ENCODE measurements at places on chromosomes 6 and 20.
A peak's percentile ranks its signal among the peaks of the same experiment; 100 is the strongest.

DNA sequence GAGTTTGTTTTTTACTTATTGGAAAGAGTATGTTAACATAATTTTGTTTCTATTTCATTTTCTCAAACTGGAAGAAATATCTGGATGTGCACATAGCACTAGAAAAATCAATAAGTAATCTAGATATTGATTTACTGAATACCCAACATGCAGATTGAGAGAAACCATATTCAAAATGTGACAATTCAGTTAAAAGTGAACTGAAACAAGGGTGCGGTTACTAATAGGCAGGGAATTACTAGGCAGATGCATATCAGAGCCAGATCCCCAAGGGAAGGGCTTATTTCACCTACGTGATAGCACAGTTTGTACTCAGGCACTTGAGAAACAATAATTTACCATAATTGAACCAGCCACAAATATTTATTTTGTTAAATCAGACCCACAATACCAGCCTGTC, 493.1 kb upstream of the FLRT3 start:
- no peak for DNase-seq

GRCh38 chr6:35669451-35670045, 19.2 kb downstream of the FKBP5 start:
- no peak for DNase-seq

GRCh38 chr6:143711714-143712113, 33.9 kb downstream of the PHACTR2 start:
- no peak for DNase-seq

GRCh38 chr6:88443554-88443953, 277.4 kb upstream of the CNR1 start:
- DNase-seq = no peak

- no peak for DNase-seq
Observed at GRCh38 chr20:53330601-53331140, 263.0 kb downstream of the ZNF217 start.

- DNase-seq = no peak
Observed at GRCh38 chr20:45353746-45354145, 5.5 kb upstream of the SDC4 start.

GRCh38 chr6:43943099-43943766, 173.2 kb downstream of the VEGFA start:
- DNase-seq = no peak

DNA sequence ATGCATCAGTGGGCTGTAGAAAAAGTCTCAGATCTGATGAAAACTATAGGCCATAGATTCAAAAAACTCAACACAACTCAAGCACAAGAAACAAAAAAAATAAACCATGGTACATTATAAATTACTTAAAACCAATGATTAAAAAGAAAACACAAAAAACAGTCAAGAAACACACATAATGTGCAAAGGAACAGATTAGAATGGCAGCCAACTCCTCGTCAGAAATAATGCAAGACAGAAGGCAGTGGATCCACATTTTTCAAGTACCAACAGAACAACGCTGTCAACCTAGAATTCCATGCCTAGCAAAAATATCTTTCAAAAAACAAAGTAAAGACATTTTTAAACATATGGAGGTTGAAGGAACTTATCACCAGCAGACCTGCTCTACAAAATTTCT, 69.7 kb downstream of the PSMB1 start:
- no peak for DNase-seq

DNA sequence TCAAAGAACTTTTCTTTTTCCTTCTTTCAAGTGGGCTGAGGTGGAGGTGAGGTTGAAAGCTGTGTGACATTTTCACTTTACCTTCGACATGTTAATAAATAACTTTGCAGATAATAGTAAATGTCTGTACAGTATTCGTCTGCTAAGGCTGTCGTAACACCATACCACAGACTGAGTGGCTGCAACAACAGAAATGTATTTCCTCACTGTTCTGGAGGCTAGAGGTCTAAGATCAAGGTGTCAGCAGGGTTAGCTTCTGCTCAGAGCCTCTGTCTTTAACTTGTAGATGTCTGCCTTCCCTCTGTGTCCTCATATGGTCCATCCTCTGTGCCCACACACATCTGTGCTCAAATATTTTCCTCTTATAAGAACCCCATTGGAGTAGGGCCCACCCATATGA, 14.9 kb downstream of the PHACTR2 start:
- DNase-seq = no peak

DNA sequence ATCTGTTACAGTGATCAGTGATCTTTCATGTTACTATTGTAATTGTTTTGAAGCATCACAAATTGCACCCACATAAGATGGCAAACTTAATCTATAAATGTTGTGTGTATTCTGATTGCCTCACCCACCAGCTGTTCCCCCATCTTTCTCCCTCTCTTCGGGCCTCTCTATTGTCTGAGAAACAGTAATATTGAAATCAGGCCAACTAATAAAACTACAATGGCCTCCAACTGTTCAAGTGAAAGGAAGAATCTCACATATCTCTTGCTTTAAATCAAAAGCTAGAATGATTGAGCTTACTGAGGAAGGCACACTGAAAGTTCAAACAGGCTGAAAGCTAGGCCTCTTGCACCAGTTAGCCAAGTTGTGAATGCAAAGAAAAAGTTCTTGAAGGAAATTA, 141.2 kb downstream of the CDK19 start:
- no peak for DNase-seq

DNA sequence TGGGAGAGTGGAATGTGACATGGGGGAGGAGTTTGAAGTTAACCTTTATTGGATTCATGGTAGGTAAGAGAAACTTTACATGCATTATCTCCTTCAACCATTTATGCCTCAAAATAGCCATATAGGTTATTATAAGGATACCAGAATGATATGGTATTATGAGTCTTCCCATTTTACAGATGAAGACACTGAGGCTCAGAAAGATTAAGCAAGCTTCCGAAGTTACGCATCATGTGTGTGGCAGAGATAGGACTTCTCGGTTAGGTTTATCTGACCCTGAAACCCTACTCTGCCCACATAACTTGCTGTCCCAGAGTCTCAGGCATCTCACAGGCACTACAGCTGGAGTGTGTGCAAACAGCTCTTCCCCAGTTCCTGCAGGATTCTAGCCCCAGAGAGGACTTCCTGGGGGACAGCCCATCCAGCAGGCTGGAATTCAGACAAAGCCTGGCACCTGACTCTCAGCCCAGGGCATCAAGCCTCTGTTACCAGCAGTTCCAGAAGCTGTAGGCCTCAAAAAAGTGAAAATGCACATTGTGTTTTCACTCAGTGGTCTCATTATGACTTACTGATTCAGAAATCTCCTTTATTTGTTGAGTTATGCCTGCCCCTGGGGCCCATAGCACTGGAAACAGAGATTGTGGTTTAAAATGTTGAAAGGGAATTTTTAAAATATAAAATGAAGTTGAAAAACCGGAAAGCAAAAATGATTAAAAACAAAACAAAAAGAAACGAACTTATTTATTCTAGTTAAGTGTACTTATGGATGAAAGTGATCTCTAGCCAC, 512.8 kb upstream of the CHD6 start:
- DNase-seq = no peak

GRCh38 chr20:2524709-2525506, 11.5 kb upstream of the TMC2 start:
- DNase-seq = peak; percentile 51

DNA sequence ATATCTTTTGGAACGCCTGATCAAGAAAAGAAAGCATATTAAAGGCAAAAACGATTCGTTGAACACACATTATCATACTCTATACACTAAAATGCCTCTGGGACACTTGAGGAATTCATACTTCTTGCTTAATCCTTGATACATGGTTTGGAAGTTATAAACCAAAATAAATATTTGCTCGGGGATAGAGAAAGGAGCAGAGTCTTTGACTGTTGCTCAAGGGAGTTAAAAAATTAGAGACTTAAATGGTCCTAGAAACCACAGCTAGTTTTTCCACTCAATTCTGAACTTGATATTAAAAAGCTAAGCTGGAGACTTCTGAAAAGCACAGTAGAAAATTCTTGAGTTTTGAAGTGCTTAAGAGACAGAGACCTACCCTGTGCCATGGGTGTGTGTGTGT, 98.9 kb downstream of the BCKDHB start:
- DNase-seq = no peak

- DNase-seq = peak; percentile 16
Observed at GRCh38 chr6:42453654-42454427, 2.1 kb upstream of the TRERF1 start.

GRCh38 chr20:2118783-2119182, 17.2 kb downstream of the STK35 start:
- peak; percentile 20 for DNase-seq

GRCh38 chr6:158793432-158793831, 25.7 kb downstream of the EZR start:
- DNase-seq = no peak

DNA sequence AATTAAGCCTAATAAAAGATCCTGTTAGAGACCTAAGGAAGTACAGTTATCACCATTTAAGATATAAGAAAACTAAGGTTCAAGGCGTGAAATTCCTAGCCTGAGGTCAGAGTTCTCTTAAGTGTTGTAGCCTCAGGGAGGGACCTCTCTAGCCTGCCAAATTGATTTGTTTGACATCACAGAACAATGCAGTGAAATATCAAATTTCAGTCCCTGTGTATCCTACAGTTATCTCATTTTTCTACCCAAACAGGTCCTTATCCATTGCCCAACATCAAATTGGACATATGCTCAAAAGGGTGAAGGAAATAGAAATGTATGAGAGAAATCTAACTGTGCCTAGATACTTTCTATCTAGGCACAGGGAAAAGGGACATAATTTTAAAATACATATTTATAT, 63.0 kb downstream of the NCOA7 start:
- no peak for DNase-seq

DNA sequence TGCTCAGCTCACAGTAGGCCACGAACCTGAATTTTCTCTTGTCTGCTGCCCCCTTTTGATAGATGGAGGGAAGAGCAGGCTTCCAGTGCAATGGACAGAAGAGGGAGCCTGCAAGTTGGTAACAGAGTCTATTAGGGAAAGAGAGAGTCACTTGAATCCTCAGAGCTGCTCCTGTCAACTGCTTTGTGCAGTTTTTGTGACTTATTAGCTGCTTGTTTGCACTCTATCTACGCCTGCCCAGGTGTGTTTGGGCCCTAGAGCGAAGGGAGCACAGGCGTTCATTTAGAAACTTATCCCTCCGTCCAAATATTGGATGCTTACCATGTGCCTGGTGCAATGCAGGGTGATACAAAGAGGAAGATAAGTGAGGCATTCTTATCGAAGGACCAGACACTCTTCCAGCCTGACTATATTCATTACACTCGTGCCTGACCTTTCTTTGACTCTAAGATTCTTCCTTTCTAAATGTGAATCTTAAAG, 11.6 kb upstream of the SLC2A12 start:
- peak; percentile 36 for DNase-seq

DNA sequence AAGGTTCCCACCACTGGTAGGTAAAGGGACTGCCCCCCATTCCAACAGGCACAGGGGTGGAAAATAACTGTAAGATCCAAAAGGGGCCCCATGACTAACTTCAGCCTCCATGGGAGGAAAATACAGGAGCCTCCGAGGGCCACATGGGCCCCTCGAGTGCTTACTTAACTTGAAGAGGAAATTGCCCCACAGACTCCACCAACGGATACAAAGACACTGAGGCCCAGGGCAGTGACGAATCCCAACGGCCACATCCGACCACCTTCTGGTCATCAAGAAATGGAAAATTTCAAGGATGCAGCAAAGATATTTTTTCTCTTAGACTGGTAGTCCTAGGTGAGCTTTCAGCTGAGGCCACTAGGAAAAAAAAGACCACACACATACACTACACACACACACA, 116.0 kb upstream of the MRPS10 start:
- no peak for DNase-seq

- no peak for DNase-seq
Observed at GRCh38 chr6:99612551-99613408, 6.1 kb downstream of the PRDM13 start.

- DNase-seq = peak; percentile 79
Observed at GRCh38 chr20:46013829-46014516, 5.3 kb downstream of the MMP9 start.

DNA sequence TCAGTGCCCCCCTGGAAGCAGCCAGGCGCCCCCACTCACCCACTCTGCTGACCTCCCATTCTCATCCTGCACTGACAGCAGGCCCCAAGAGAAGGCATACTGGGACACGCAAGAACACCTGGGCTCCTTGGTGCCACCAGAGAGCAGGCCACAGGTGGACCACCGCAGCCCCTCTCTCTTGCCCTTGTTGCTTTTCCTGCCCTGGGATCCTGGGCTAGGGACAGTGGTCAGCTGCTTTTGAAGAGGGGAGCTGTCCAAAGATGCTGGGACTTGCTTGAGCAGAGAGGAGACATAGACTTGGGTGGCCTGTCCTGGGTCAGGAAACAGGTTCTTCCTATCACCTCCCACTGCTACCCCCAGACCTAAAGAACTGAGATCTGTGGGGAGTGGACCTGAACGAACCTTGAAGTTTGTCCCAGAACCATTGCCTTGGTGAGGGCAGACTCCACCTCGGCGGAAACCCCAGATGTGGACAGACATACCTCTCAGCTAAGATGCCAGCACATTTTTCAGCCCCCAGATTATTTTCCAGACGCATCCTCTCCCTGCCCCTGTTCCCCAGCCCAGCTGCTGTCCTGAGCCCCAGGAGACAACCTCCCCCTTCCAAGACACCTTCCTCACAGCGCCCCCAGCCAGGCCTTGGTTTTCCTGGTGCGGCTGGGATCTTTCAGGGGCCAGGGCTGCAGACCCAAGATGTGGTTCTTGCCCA, 1.1 kb downstream of the GLP1R start:
- no peak for DNase-seq

DNA sequence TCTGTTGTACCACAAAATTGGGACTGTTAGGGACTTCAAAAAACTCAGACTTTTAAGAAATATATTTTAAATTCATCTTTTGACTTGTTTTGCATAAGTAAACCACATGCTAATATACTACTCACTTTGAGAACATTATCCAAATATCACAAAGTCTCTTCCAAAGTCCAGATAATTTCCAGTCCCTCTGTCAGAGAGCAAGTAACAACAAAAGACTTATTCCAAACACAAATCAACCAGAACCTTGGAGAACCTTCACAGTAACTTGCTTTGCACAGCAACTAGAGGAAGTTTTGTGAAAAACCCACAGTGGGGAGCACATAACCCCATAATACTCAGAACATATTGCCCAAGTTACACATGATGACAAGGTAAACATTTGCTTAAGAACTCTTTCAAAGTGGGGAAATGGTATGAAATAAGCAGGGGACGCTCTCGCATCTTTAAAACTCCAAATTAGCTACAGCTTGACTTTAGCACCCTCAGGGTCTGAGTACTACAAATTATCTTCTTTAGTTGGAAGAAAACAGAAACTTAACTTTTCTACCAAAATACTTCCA, 37.8 kb downstream of the CENPW start:
- no peak for DNase-seq

- no peak for DNase-seq
Observed at GRCh38 chr6:56288347-56288746, 41.0 kb upstream of the COL21A1 start.
